ENCODE measurements at places on chromosomes 13 and 19.

DNA sequence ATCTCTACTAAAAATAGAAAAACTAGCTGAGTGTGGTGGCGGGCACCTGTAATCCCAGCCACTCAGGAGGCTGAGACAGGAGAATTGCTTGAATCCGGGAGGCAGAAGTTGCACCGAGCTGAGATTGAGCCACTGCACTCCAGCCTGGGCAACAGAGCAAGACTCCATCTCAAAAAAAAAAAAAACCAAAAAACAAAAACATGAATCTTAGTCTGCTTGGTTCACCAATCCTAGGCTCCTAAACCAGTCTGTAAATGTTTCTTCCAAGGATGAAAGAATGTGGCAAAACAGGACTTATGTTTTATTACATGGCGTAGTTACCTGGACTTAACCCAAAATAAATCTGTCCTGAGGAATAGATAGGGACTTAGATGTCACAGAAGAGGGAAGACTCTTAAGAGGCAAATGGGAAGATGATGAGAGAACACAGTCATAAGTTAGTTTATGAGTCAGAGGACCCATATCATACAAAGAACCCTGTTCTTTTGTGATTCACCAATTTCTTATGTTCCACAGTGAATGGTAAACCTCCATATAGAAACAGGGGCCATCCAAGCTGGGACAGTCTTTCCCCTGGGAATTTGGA lies 6.9 kb upstream of the FBXL3 start:
- DNase-seq, result no peak

GRCh38 chr19:6803036-6803404 lies 30.5 kb downstream of the VAV1 start:
- DNase-seq, result no peak

DNA sequence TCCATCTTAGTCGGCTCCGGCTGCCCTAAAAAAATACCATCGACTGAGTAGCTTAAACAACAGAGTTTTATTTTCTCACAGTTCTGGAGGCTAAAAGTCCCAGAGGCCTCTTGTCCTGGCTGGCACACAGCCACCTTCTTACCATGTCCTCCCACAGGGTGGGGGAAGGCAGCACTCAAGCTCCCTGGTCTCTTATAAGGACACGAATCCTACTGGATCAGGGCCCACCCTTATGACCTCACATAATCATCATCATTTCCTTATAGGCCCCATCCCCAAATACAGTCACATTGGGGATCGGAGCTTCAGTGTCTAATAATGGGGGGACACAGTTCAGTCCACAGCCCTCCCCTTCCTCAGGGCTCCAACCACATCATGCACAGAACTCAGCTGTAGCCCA lies 2.6 kb upstream of the TUBA3C start:
- no peak for DNase-seq

DNA sequence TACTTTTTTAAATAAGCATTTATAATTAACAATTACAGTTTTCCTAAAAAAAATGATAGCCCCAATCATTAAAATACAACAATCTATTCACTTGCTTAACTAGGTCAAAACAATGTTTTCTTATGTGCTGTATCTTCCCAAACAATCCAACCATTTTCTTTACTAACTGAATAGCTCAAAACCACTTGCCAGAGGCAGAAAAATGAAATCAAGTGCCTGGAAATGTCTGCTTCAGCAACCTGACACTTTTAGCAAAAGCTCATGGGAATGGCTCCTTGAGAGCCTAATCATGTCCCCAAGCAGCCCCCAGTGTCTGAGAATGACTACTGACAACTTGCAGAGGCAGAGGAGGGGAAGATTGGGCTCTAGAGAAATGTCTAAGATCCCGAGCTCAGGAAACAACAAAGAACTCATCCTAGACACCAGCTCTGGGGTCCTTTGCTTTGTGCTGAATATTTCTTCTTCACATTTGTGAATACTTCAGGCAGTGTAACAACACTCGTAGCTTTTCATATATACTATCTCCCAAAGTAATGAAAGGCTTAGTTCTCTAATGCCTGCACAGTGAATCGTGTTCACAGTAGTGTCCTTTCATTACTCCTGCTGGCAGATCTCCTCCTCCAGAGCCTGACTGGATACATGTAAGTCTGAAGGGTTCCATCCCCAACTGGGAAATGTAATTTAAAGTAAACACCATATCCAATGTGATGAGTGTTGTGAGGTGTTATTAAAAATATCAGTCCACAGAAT lies 280.0 kb downstream of the LHFPL6 start:
- DNase-seq, result no peak

All from femur (tissue), 1 donor.